ENCODE measurements at places on chromosomes 16 and 17.

DNA sequence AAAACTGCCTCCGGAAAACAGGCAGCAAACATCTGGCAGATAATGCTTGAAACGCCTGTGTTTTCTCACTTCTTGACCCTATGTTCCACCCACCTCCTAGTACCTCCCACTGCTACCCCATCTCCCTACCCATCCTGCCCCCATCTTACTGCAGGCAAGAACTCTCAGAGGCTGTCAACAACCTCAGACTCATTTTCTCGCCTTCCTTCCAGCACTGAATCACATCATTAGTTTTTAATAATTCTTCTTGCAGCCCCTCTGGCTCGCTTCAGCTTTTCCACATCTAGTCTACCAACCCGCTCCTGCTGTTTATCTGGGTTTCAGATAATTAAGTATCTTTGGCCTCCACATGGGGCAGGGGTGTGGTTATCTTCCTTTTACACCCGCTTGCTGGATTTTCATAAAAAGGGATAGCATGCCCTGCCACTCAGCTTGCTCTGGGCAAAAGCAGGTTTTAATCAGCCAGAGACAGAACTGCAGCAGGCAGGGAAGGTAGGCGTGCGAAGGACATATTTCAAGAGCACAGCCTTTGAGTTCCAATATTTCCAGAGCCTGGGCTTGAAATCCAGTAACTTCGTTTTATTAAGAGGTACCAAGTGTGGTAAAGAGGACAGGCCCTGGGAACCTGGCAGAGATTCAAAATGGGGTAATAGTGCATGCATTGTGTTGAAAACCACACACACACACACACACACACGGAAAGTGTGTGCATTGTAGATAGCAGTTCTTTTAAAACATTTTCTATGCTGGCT lies 87.5 kb downstream of the BMERB1 start:
- no peak for DNase-seq

- no peak for DNase-seq
Measured at GRCh38 chr16:51577621-51578303, 426.7 kb upstream of the SALL1 start.

DNA sequence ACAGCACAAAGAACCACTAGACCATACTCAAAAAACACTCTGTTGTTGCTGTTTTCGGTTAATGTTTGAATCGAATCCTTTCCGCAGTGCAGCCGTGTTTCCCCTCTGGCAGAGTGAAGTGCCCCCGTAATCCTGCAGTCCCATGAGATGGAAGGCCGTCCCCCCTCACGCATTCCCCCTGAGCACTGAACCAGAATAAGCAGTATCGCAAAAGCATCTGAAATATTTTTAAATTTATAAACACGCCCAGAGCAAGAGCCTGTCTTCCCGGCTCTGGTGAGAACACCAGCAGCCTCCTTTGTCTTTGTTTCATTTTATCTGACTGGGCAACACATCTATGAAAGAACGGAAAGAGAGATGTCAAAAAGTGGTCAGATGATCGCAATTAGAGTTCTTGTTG lies 121.0 kb upstream of the ADAMTS18 start:
- DNase-seq: no peak

GRCh38 chr16:67246756-67247191 lies 507 bp downstream of the FHOD1 start:
- DNase-seq: peak; percentile 79

- DNase-seq: no peak
Measured at GRCh38 chr17:2120586-2121335, 65.9 kb downstream of the HIC1 start.

GRCh38 chr17:56665864-56666263 lies 72.4 kb downstream of the NOG start:
- no peak for DNase-seq

- DNase-seq: peak; percentile 95
Measured at GRCh38 chr17:77735566-77736198, 222.8 kb upstream of the TNRC6C start.

- DNase-seq: peak; percentile 20
Measured at GRCh38 chr17:19238167-19238505, 970 bp downstream of the EPN2 start.

- DNase-seq: no peak
Measured at GRCh38 chr16:61409604-61410003, 626.6 kb downstream of the CDH8 start.

- DNase-seq: no peak
Measured at GRCh38 chr16:17230932-17231581, 239.7 kb downstream of the XYLT1 start.

DNA sequence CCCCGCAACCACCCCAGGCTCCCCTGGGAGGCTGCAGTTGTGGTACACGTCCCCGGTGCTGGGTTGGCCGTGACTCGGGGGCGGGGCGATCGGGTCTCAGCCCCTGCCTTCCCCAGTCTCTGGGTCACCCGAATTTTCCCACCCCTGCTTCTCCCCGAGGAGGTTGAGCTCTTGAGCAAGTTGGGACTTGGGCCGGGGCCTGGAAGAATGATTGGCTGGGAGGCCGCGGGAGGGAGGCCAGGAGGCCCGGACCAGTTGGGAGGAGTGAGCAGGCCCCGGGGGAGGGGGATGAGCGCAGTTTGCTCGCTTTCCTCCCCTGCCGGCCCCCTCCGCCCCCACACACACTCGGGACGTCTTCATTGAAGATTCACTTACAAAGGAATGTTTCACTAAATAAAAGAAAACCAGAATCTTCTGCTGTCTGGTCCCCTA lies 4.5 kb upstream of the HEXIM1 start:
- no peak for DNase-seq

DNA sequence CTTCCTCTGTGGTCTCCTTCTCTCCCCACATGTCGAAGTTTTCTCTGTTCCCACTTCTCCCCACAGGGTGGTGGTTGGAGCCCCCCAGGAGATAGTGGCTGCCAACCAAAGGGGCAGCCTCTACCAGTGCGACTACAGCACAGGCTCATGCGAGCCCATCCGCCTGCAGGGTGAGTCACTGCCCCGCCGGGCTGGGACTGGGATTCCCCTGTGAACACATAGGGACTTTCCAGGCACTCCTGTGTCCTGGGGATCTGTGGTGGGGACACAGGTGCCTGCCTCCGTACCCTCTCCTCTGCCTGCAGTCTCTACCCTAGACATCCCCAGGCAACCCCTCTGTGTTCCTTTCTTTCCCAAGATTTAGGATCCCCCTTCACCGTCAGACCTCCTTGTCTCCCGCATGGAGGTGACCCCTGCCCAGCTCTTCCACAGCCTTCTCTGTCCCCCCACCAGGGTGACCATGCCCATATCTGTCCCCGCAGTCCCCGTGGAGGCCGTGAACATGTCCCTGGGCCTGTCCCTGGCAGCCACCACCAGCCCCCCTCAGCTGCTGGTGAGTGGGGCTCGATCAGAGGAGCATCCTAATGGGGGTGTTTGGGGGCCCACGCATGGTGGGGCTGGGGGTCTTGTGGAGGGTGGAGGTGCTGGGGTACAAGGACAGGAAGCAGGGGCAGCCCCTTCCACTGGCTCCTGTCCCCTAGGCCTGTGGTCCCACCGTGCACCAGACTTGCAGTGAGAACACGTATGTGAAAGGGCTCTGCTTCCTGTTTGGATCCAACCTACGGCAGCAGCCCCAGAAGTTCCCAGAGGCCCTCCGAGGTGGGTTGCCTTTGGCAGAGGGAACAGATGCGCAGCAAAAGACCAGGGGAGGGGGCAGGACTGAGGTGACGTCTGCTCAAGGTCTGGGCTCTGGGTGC lies 5.8 kb downstream of the ITGAM start:
- no peak for DNase-seq

- DNase-seq: no peak
Measured at GRCh38 chr17:51372345-51373004, 112.1 kb downstream of the UTP18 start.

DNA sequence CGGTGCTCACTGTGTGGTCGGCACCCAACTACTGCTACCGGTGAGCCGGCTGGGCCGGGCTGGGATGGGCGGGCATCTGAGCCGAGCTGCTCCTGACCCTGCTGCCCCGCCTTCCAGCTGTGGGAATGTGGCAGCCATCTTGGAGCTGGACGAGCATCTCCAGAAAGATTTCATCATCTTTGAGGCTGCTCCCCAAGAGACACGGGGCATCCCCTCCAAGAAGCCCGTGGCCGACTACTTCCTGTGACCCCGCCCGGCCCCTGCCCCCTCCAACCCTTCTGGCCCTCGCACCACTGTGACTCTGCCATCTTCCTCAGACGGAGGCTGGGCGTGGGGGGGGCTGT lies 6.9 kb downstream of the TBX6 start:
- no peak for DNase-seq

- peak; percentile 84 for DNase-seq
Measured at GRCh38 chr16:79600638-79601091, at the start of gene MAF. Gene MAF (minus strand): TSS chr16:79600737. CDS start chr16:79599902, 835 bp downstream.

GRCh38 chr16:1960665-1961630 lies 1.6 kb downstream of the NDUFB10 start:
- DNase-seq: peak; percentile 49

GRCh38 chr17:29032857-29033197 lies 10.1 kb upstream of the PIPOX start:
- no peak for DNase-seq

GRCh38 chr17:3667366-3668278 lies 756 bp downstream of the TAX1BP3 start:
- DNase-seq: no peak

GRCh38 chr16:56373003-56373402 lies 52.3 kb downstream of the AMFR start:
- DNase-seq: no peak

- DNase-seq: no peak
Measured at GRCh38 chr17:49360796-49361128, 1.3 kb downstream of the ZNF652 start.

- no peak for DNase-seq
Measured at GRCh38 chr16:58461056-58461455, 38.9 kb upstream of the NDRG4 start.

Measured in NCI-H1417 (cell line).